CD4-positive, alpha-beta T cell treated with Interleukin-2 at 100 ng/mL for 4 hours (primary cell): ENCODE measurements at places on chromosomes 2 and 18.

DNA sequence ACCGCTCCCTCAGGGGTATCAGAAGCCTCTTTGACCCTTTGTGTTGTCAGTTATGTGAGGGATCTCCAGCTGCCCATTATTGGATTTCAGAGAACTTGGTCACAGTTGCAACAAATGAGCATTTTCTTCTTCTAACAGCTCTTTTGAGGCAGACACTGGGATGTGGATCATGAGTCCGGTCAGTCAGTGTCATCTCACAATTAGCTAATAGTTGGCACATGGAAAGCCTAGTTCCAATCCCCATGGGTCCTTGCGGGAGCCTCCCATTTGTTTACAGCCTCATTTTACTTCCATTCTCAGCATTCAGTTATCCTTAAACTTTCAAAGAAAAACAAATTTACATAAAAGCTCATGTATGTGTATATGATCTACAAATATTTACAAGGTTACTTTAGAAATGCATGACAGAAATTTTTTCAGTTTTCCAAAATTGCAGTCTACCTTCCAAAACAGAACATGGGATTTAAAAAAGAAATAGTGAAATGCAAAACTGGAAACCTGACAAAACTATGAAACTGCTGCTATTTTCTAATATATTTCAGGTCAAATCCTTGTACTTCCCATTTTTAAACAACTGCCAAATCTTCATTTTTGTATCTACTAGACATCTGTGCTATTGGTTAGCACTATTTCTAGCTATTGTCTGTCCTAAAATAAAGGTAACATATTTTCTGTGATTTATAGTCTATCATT lies 547.1 kb upstream of the ZEB2 start:
- DNase-seq: no peak

GRCh38 chr2:150824118-150824517 lies 336.7 kb upstream of the RND3 start:
- DNase-seq: no peak

DNA sequence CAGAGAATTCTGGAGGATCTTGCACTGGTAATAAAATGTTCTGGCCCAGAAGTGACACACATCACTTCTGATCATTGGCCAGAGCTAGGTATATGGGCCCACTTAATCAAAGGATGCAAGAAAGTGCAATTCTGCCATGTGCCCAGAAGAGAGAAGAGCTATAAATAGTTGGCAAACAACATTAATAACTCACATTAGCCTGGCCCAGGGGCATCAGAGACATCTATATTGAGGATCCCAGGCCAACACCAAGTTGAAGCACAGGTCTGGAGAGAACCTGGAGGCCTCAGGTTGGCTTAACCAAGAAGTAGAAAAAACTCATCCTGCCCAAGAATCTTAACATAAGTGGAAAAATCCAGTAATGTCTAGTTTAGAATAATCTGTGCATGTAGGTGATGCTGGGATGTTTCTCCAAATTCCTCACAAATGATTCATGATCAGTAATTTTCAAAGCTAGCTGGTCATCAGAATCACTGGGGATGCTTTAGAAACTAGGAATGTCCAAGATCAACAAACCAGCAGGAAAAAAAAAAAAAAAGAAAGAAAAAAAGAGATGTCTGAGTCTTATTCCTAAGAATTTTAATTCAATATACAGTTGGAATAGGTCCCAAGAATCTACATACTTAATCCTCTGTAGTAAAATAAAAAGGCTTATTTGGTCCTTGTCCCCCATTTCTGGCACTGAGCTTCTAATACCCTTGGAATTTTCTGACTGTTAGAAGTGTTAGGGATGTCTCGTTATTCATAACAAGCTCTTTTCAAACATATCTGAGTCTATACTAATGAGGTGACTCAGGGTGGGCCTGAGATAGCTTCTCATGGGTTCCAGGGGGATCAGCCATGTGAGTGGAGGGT lies 35.0 kb upstream of the EVA1A start:
- no peak for DNase-seq

- DNase-seq: no peak
These were observed 77.1 kb downstream of the HS1BP3 start for GRCh38 chr2:20573620-20574422.

DNA sequence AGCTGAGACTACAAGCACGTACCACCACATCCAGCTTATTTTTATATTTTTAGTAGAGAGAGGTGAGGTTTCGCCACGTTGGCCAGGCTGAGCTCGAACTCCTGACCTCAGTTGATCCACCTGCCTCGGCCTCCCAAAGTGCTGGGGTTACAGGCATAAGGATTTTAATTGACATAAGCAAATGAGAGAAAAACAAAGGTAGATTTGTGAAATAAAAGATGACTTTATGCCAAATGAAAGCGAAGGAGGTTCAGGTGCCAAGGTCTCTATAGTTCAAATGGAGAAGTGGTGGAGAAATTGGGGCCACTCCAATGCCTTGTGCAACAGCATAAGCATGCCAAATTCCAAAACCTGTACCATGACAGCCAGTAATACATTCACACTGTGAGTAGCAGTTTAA lies 180.6 kb downstream of the MREG start:
- DNase-seq: no peak

DNA sequence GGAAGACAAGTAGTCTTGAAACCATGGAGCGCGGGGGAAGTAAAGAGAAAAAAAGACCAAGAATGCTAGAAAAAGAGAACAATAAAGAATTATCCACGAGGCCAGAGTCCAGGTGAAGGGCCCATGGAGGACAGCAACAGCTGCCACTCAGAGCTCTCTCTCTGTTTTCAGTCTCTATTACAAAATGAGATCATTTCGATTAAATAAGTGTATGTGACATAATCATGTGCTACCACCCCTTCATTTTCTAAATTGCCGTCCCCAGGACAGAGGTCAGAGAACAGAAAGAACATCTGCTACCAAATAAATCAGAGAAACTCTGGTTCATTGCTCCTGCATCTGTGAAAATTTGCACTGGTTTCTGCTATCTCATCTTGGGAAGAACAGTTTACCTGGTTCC lies 838.7 kb downstream of the RNF144A start:
- DNase-seq: no peak

- no peak for DNase-seq
These were observed 71.9 kb downstream of the SLC66A2 start for GRCh38 chr18:79879566-79879965.

GRCh38 chr2:233023007-233023760 lies 9.3 kb upstream of the NEU2 start:
- no peak for DNase-seq

GRCh38 chr2:128596396-128597120 lies 277.9 kb upstream of the HS6ST1 start:
- no peak for DNase-seq

DNA sequence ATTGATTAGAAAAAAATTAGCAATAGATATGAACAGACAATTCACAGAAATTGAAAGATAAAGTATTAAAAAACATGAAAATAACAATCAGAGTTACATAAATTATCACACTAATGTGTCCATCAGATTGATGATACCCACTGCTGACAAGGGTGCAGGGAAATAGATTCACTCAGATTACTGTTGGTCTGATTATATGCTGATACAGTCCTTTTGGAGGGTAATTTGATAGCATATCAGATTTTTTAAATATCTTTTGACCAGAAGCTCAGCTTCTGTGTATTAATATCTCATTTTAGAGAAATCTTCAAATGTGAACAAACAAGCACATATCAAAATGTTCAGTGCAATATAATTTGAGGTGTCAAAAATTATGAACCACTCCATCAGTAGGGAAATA lies 157.9 kb upstream of the EPC2 start:
- DNase-seq: no peak

DNA sequence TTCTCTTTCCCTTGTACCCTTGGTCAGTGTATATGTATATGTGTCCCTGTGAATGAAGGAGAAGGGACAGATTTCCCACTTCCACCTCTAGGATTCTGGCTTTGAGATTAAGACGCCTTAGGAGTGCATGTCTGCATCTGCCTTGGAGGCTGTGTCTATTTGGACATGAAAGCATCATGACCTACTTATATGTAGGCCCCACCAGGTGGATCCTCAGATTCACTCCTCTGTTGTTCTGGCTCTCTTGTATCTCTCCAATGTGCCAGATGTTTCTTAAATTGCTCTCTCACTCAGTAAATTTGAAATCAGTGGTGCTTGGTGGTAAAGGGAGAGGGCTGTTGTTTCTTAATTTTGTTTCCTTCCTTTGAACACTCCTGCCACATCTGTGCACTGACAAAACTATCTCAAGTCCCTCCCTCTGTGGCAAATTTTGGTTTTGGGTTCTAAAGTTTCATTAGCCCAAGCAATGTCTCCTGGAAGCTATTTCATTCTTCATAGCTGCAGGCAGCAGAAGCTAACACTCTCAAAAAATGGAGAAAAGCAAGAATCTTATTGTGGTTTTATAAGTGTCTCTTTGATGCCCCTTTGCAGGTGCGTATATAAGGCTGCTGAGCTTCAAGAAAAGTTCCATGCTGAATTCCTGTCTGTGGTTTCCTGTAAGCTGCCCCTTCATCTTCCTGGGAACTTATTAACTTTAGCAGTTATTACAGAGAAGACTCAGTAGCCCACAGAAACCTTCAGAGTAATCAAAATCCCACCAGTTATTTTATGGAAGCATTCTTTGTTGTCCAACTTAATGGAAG lies 179.7 kb upstream of the SETBP1 start:
- no peak for DNase-seq

GRCh38 chr2:201157694-201158093 lies 25.2 kb upstream of the CASP10 start:
- no peak for DNase-seq

- peak; percentile 2 for DNase-seq
These were observed 48.2 kb downstream of the SLC66A3 start for GRCh38 chr2:11203480-11203879.

- DNase-seq: no peak
These were observed 124.8 kb upstream of the LINC00305 start for GRCh38 chr18:64273724-64274123.

GRCh38 chr18:21484851-21485636 lies 115.5 kb downstream of the ESCO1 start:
- no peak for DNase-seq

GRCh38 chr2:48529194-48529593 lies 760 bp upstream of the STON1 start:
- DNase-seq: no peak

DNA sequence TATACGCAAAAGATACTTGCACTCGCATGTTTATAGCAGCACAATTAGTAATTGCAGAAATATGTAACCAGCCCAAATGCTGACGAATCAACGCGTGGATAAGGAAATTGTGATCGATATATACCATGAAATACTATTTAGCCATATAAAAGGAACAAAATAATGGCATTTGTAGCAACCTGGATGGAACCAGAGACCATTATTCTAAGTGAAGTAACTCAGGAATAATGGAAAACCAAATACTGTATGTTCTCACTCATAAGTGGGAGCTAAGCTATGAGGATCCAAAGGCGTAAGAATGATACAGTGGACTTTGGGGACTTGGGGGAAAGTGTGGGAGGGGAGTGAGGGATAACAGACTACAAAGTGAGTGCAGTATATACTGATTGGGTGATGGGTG lies 1008.0 kb upstream of the CRIM1 start:
- DNase-seq: no peak

DNA sequence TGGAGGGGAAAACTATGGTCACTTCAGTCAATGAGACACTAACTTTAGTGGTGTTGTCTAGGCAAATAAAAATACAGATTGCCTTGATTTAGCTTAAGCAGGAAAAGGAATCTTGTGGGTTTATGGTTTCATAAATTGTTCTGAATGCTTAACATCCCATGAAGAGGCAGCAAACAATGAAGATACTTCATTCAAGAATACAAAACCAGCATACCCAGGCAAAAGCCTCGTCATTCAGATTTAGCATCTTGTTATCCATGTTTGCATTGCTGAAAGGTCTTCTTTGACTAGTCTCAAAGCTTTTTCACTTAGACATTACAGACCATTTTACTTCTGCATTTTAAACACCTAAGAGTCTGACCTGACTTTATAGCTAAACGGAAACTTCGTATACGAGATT lies 272.7 kb upstream of the FSHR start:
- DNase-seq: no peak

DNA sequence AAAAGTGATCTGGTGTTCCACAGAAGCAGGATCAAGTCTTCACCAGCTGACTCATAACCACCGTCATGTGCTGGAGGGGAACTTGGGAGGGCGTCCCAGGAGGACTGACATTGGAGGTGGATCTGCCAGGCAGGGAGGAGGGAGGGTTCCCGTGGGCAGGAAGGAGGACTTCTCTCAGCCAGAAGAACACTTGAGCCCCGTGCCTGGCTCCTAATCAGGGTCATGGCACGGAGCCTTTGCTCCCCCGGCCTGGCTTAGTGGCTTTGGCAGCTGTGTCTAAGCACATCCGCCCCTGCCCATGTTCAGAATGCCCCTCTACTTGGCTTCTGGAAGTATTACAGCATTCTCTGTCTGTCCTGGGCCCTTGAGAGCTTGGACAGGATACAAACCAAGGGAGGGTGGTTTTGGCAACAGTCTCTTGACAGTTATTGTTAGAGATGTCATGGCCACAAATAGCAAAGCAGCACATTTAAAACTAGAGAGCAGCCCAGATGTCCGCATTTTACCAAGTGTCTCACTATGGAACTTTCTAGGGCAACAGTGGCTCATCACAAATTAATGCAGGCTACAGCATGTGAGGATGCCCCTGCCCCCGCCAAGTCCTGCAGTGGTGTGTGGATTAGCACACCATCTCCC lies 11.5 kb downstream of the PPP1R7 start:
- no peak for DNase-seq

- DNase-seq: no peak
These were observed 314.4 kb upstream of the CDH7 start for GRCh38 chr18:65436430-65436829.

- no peak for DNase-seq
These were observed 12.6 kb upstream of the TMEM37 start for GRCh38 chr2:119419065-119419464.

DNA sequence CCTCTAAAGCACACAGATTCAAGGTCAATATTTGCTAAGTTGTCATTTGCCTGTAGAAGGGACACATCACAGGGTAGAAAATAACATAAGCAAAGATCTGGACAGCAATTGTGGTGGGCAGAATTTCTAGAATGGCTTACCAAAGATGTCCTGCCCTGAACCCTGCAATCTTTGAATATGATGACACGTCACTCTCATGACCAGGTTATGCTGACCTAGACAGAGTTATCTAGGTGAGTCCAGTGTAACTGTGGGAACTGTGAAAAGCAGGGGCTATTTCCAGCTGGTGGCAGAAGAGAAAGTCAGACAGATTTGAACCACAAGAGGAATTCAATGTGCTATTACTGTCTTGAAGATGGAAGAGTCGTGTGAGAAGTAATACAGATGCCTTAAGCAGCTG lies 112.3 kb upstream of the CNGA3 start:
- no peak for DNase-seq

GRCh38 chr2:154449951-154450658 lies 248.4 kb upstream of the KCNJ3 start:
- DNase-seq: no peak

GRCh38 chr18:23893653-23894052 lies 120.9 kb upstream of the TTC39C start:
- DNase-seq: no peak

DNA sequence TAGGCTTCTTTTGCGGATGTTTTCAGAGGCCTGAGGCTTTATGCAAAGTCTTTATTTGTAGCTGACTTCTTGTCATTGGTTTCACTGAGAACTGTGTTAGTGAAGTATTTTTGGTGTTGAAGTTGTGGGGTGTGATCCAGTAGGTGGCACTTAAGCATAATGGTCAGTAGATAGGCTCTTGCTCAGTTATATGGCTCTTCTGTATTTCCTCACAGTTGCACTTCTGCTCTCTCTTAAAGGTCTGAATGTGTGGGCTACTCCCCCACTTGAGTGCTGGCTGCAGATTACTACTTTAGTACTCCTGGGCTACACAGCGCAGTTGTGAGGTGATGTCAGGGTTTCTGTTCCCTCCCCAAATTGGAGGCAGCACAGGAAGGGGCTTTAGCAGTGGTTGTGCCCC lies 133.8 kb upstream of the SCN7A start:
- DNase-seq: no peak
